B cell (primary cell): ENCODE measurements at places on chromosomes 2 and 18. TPM values are rescaled to one million over a fixed set of nuclear protein-coding genes. Genes with fewer than 3 reads are reported as not detected.

The SPR gene
- total RNA-seq: not detected in 2 replicates

The AMMECR1L gene
- total RNA-seq: 15.2 and 15.8 TPM in 2 replicates

The MYO5B gene
- 0.24 and 0.30 TPM in 2 replicates for total RNA-seq

The NEURL3 gene
- not detected in 2 replicates for total RNA-seq

The ARHGAP25 gene
- total RNA-seq: 207 and 221 TPM in 2 replicates

The CFAP65 gene
- total RNA-seq: not detected in 2 replicates

The QPCT gene
- 2.1 and 2.6 TPM in 2 replicates for total RNA-seq

The FAM161A gene
- total RNA-seq: 6.8 and 7.4 TPM in 2 replicates

The UCN gene
- total RNA-seq: 2.7 and 3.6 TPM in 2 replicates

The PCARE gene
- total RNA-seq: not detected in 2 replicates

The PLEKHH2 gene
- total RNA-seq: 0.17 and 0.58 TPM in 2 replicates

The KANSL3 gene
- total RNA-seq: 55.4 and 56.9 TPM in 2 replicates

DNA sequence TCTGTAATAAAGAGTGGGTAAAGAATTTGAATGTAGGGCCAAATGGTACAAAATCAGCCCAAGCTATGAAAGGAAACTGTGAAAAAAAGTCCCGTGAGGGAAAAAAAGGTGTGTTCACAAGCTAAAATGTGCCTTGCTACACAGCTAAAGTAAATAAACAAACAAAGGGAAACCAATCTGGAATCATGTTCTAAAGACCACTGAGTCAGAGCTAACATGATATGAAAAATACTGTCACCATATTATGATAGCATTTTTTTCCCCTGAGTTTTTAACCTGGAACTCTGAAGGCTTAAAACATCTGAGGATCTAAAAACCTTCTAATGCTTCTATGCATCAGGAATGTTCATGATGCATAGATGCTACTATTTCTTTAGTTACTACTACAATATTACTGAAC lies 58.8 kb downstream of the SCN1A start:
- H3K27me3 ChIP-seq: no peaks in the 10 kb centered on the region
- H3K4me1 ChIP-seq: no peaks in the 10 kb centered on the region
- no peak overlapping the region for H3K4me3 ChIP-seq

DNA sequence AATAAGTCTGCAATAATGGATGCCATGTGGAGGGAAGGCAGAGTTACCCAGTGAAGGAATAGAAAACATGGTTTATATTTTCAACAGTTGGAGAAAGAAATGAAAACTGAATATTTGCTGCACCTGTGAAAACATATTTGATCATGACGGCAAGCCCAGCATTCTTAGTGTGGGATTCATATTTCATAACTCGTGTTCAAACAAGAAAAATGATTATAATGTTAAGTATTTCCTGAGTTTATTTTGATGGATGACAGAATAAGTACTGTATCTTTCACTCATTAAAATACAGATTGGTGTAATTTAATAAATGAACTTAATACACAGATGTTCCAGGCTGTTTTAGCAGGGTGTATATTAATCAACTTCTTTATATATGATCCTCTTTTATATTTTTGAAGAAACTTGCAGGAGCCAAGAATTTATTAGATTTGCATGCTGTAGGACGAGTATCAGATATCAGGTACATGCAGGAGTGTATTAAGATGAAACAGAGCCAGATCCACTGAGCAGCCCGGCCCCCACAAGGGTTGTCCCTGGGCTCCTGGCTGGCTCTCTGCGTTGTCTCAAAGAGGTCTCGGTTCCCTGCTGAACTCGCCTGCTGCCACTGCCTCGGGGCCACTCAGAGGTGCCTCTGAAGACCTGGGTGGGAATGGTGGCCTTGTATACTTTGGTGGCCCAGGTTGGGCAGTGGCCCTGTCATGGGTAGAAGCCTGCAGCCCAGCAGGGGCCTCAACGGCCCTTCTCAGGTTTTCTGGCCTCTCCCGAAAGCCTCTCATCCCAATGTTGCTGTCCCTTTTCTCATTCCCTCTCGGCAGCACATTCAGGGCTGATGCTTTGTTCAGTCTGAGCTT lies 95.0 kb upstream of the LDAH start:
- H3K4me3 ChIP-seq: no peak overlapping the region
- no peak for DNase-seq
- H3K36me3 ChIP-seq: no peaks in the 10 kb centered on the region
- H3K4me1 ChIP-seq: no peaks in the 10 kb centered on the region
- no peak overlapping the region for H3K27ac ChIP-seq
- H3K27me3 ChIP-seq: no peaks in the 10 kb centered on the region

DNA sequence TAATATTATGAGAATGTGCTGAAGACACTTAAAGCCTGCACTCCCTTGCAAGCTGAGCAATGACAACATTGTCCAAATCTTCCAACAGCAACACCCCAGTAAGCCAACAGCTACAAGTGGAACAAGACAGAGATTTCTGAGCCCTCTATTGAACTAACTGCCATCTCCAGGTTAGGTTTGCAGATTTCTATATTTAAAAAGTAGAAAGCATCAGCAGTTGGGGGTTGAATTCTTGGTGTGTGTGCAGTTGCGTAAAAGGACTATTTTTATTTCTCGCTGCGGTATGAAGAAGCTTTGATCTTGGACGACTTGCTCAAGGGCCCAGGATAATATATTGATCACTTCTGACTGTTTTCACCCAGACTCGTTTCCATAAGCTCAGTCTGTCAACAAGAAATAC lies 106.2 kb upstream of the ZFP36L2 start:
- no peaks in the 10 kb centered on the region for H3K4me1 ChIP-seq

DNA sequence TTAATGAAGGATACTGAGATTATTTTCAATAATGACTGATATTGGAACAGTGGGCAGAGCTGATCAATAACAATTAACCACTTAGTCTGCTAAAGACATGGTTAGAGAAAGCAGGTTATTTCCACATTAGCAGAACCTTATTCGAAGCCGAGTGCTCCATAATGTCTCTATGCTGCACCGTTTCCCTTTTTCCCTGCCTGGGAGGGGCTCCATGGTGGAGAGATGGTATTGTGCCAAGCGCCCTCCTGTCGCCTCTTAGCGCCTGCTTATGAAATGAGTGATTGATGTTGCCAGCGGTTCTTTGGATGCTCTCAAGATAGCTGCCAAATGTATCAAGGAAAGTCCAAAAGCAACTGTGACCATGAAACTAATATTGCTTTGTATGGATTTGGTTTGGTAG lies 34.6 kb upstream of the INSIG2 start:
- H3K4me1 ChIP-seq: peaks cover 33% of the 10 kb centered on the region
- H3K4me3 ChIP-seq: no peak overlapping the region

GRCh38 chr2:25587361-25587760 lies 86.0 kb downstream of the DTNB start:
- no peaks in the 10 kb centered on the region for H3K36me3 ChIP-seq
- no peak overlapping the region for H3K4me3 ChIP-seq
- H3K27me3 ChIP-seq: no peaks in the 10 kb centered on the region
- DNase-seq: no peak
- no peak overlapping the region for H3K27ac ChIP-seq

- H3K36me3 ChIP-seq: no peaks in the 10 kb centered on the region
- no peak overlapping the region for H3K27ac ChIP-seq
- H3K4me1 ChIP-seq: no peaks in the 10 kb centered on the region
- no peaks in the 10 kb centered on the region for H3K27me3 ChIP-seq
These were observed 808.7 kb upstream of the PIK3C3 start for GRCh38 chr18:41146301-41146700.

GRCh38 chr2:67503066-67503795 lies 106.1 kb downstream of the ETAA1 start:
- no peak overlapping the region for H3K4me3 ChIP-seq
- no peaks in the 10 kb centered on the region for H3K4me1 ChIP-seq
- H3K36me3 ChIP-seq: no peaks in the 10 kb centered on the region
- H3K27me3 ChIP-seq: no peaks in the 10 kb centered on the region

DNA sequence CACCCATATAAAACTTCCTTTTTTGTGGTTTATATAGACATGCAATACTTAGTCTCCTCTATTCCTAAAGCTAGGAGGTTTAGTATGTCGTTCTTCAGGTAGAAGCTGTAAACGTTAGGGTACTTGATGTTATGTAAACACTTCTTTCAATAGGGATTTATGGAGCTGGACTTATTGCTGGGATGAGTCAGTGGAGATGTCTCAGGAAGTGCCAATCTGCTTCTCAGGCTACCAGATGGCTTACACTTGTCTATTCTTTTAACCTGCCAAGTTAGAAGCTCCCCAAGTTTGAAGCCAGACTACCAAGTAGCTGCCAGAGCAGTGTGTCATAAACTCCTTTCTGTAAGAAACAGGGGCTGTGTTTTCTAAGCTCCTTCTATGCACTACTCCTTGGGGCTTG lies 756.5 kb upstream of the LRRTM1 start:
- H3K36me3 ChIP-seq: no peaks in the 10 kb centered on the region
- DNase-seq: no peak
- no peaks in the 10 kb centered on the region for H3K27me3 ChIP-seq

GRCh38 chr2:201522965-201523364 lies 71.4 kb downstream of the STRADB start:
- no peaks in the 10 kb centered on the region for H3K36me3 ChIP-seq
- no peaks in the 10 kb centered on the region for H3K4me1 ChIP-seq
- DNase-seq: no peak

- no peaks in the 10 kb centered on the region for H3K27me3 ChIP-seq
- no peak overlapping the region for H3K4me3 ChIP-seq
- H3K4me1 ChIP-seq: peaks cover 35% of the 10 kb centered on the region
- DNase-seq: peak; percentile 56
These were observed 5.4 kb upstream of the SATB2 start for GRCh38 chr2:199462956-199463692.

- no peaks in the 10 kb centered on the region for H3K36me3 ChIP-seq
- peaks cover 19% of the 10 kb centered on the region for H3K4me1 ChIP-seq
- peaks cover 10% of the 10 kb centered on the region for H3K27me3 ChIP-seq
- no peak overlapping the region for H3K27ac ChIP-seq
- H3K4me3 ChIP-seq: no peak overlapping the region
These were observed 242.9 kb downstream of the LDLRAD4 start for GRCh38 chr18:13461469-13461868.

- H3K36me3 ChIP-seq: no peaks in the 10 kb centered on the region
- H3K27me3 ChIP-seq: no peaks in the 10 kb centered on the region
- no peak overlapping the region for H3K4me3 ChIP-seq
- H3K27ac ChIP-seq: no peak overlapping the region
These were observed 150.1 kb downstream of the WDPCP start for GRCh38 chr2:63438181-63438580.

DNA sequence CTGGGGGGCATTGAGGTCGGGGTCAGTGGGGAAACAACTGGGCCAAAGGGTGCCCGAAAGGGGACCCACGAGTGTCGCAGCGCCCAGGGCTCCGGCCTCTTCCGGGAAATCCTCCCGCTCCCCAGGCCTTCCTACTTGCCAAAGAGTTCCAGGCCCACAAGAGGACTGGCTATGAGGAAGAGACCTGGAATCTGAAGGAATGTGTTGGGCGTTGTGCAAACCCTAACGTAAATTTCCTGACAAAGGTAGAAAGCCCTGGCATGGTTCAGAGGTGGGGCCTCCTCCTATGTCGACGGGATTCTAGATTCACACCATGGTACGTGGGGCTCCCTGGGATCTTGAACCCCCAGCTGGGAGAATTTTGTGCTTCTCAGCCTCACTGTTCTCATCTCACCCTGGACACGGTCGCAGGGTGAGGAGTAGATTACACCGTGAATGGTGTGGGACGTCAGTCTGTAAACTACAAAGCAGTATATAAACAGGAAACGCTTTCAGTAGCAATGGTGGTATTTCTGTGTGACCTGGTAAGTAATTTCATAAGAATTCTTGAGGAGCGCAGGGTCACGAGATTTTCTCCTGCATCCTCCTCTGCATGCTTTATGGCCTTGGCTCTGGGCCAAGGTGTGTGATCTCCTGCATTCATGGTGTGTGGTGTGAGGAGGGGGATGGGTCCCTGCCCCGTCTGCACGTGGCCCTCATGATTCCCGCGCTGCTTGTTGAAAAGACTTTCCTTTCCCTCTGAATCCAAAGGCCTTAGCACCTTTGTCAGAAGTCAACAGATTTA lies 868 bp downstream of the HSBP1L1 start:
- no peak overlapping the region for H3K27ac ChIP-seq
- peaks cover 6% of the 10 kb centered on the region for H3K27me3 ChIP-seq
- no peaks in the 10 kb centered on the region for H3K36me3 ChIP-seq
- peak overlapping the region; percentile 37 for H3K4me3 ChIP-seq
- peak; percentile 54 for DNase-seq

DNA sequence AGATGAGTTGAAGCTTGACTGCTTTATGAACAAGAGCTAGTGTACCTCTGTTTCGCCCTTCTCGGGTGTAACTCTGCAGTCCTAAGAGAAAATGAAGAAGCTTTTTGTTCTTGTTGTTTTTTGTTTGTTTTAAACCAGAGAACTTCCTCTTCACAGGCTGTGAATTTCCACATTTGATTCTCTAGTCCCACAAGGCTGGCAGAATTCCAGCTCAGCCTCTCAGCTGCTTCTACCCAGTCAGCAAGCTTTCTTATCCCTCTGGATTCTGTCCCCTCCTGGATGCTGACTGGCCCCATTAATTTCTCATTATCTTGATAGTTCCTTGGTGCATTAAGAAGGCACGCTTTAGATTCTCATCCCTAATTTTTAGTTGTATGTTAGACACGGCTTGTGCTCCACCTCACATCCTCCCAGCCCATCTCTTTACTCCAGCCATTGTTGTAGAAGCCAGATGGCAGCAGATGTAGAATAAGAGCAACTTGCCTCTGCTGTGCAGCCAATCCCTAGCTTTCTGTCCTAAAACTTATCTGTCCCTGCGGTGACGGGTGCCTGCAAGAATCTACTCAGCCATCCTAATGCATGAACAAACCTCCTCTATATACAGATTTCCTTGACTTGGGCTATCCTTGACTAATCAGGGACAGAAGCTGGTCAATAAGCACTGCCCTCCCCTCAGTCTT lies 12.3 kb upstream of the RESP18 start:
- no peaks in the 10 kb centered on the region for H3K27me3 ChIP-seq
- no peak overlapping the region for H3K27ac ChIP-seq
- H3K4me1 ChIP-seq: no peaks in the 10 kb centered on the region
- no peaks in the 10 kb centered on the region for H3K36me3 ChIP-seq
- no peak overlapping the region for H3K4me3 ChIP-seq
- no peak for DNase-seq

DNA sequence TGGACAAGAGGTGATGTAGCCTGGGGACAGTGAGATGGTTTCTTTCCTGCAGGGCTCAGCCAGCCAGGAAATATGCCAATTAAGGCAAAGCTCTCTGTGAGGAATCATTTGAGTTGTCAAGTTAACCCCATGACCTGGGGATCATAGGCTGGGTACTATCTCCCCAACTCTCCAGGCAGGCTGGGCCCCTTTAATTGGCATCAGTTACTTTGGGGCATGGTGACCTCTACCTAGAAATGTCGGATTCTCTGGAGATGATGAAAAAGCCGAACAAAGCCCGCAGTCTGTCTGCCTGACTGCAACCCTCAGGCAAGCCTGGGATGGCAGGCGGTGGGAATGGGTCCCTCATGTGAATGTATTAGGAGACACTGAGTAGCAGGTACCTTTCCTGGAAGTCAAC lies 193.5 kb upstream of the SMAD2 start:
- H3K36me3 ChIP-seq: no peaks in the 10 kb centered on the region
- H3K4me3 ChIP-seq: no peak overlapping the region
- DNase-seq: no peak
- no peaks in the 10 kb centered on the region for H3K4me1 ChIP-seq
- H3K27ac ChIP-seq: no peak overlapping the region

GRCh38 chr2:236078297-236079255 lies 89.6 kb downstream of the GBX2 start:
- no peak overlapping the region for H3K4me3 ChIP-seq
- peaks cover 3% of the 10 kb centered on the region for H3K27me3 ChIP-seq
- no peaks in the 10 kb centered on the region for H3K4me1 ChIP-seq

GRCh38 chr2:219252084-219252483 lies 959 bp upstream of the TUBA4B start:
- H3K4me1 ChIP-seq: peaks cover 63% of the 10 kb centered on the region
- peaks cover 2% of the 10 kb centered on the region for H3K36me3 ChIP-seq
- H3K4me3 ChIP-seq: peak overlapping the region; percentile 87
